ENCODE measurements at places on chromosomes 12 and 14. TPM values are rescaled to one million over a fixed set of nuclear protein-coding genes. Genes with fewer than 3 reads are reported as not detected.

DNA sequence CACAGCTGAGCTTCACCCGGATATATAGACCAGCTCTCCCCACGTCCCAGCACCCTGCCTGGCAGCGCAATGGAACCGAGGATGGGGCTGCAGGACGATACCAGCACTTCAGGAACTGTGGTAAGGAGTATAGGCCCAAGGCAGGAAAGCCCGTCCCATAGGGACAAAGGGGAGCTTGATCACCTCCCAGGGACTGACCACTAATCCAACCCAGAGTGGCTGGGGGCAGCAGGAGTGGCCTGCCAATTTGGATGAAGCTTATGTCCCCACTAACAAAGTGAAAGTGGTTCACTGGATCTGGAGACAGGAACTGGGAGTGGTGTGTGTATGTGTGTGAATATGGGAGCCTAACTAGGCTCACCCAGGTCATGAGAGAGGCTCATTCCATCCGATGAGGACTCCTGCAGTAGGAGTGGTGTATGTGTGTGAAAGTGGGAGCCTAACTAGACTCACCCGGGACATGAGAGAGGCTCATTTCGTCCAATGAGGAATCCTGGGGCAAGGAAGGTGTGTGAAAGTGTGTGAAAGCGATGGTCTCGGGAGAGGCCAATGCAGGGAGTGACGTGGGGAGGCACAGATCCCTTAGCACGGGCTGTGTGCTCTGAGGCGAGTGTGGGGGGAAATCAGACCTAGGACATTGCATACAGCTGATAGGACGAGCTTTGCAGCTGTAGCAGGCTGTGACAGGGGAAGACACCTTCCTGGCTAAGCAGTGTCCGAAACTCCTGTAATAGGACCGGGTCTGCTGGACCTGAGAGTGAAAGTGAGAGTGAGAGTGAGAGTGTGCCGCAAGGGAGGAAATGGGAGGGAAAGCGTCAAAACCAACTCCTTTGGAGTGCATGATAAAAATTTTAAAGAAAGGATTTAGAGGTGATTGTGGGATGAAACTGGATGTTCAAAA, 25.7 kb downstream of the KLRK1 start:
- H3K4me1 ChIP-seq, result peaks cover 38% of the 10 kb centered on the region
- no peaks in the 10 kb centered on the region for H3K27me3 ChIP-seq
- no peak overlapping the region for H3K4me3 ChIP-seq
- H3K36me3 ChIP-seq, result peaks cover 35% of the 10 kb centered on the region

- H3K4me1 ChIP-seq, result no peaks in the 10 kb centered on the region
- no peaks in the 10 kb centered on the region for H3K27me3 ChIP-seq
- H3K4me3 ChIP-seq, result no peak overlapping the region
- DNase-seq, result no peak
These were observed 94.1 kb downstream of the SLC25A47 start for GRCh38 chr14:100416921-100417860.

GRCh38 chr14:61513986-61514830, 181.1 kb upstream of the HIF1A start:
- no peak overlapping the region for H3K27ac ChIP-seq
- peaks cover 46% of the 10 kb centered on the region for H3K36me3 ChIP-seq
- peaks cover 72% of the 10 kb centered on the region for H3K4me1 ChIP-seq
- H3K4me3 ChIP-seq, result no peak overlapping the region
- no peak for DNase-seq

DNA sequence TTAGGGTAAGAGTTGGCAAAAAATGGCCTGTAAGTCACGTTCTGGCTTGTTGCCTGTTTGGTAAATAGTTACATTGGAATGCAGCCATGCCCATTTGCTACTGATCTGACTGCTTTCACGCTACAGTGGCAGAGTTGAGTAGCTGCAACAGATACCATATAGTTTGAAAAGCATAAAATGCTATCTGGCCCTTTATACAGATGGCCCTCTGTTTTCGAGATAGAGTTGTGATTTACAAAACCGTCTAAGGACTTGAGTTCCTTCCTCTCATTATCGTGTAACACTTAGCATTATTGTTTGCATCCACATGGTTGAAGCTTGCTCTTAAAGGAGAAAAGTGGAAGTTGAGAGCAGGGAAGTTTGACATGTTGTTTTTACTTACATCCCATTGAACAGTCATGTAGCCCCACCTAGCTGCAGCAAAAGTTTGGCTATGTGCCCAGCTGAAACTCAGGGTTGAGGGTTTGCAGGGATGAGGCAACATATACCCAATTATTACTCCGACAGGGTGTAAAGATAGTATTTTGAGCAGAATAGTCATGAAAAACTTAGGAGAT, 11.3 kb upstream of the SCFD1 start:
- no peak overlapping the region for H3K4me3 ChIP-seq
- H3K27ac ChIP-seq, result no peak overlapping the region
- DNase-seq, result no peak
- H3K27me3 ChIP-seq, result no peaks in the 10 kb centered on the region
- H3K36me3 ChIP-seq, result peaks cover 7% of the 10 kb centered on the region
- no peaks in the 10 kb centered on the region for H3K4me1 ChIP-seq

- H3K4me1 ChIP-seq, result peaks cover 14% of the 10 kb centered on the region
- H3K27me3 ChIP-seq, result no peaks in the 10 kb centered on the region
- DNase-seq, result no peak
- H3K36me3 ChIP-seq, result peaks cover 22% of the 10 kb centered on the region
These were observed 68.2 kb upstream of the FOXN3 start for GRCh38 chr14:89485264-89485663.

- no peak overlapping the region for H3K4me3 ChIP-seq
- H3K4me1 ChIP-seq, result peaks cover 2% of the 10 kb centered on the region
- no peak for DNase-seq
- no peaks in the 10 kb centered on the region for H3K27me3 ChIP-seq
- peaks cover 7% of the 10 kb centered on the region for H3K36me3 ChIP-seq
These were observed 161.3 kb upstream of the IFNG-AS1 start for GRCh38 chr12:67827820-67828383.

- H3K27me3 ChIP-seq, result no peaks in the 10 kb centered on the region
- H3K4me3 ChIP-seq, result no peak overlapping the region
- DNase-seq, result no peak
- peaks cover 1% of the 10 kb centered on the region for H3K36me3 ChIP-seq
- H3K4me1 ChIP-seq, result peaks cover 10% of the 10 kb centered on the region
- H3K27ac ChIP-seq, result no peak overlapping the region
These were observed 82.1 kb upstream of the SSTR1 start for GRCh38 chr14:38125481-38126037.

DNA sequence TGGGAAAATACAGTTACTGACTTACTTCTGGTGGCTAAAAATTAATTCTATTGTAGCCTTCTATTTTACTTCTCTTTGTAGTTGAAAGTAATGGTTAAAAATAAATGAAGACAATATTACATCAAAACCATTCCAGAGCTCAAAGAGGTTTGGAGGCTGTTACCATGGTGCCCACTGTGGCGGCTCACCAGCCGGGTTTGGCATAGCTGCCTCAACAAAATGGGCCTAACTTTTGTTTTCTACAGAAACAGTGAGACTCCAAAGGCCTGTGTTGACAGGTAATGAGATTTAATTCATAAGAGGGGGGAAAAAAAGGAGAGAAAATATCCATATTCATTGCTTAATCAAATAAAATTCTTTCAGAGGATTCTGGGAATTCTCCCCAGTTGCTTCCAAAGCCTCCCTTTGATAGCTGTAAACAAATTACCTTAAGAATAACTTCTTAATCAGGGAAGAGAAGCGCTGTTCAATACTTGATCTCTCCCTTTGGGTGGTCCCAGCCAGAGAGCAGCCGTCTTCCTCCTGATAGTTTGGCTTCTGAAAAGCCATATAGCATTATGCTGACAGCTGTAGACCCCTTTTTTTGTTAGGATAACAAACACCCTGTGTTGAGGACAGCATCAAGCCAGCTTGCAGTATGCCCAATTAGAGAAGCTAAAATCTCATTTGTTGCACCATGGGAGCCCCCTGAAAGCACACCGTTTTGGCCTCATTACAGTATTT, 266.8 kb downstream of the NEDD1 start:
- no peak for DNase-seq
- H3K4me1 ChIP-seq, result no peaks in the 10 kb centered on the region
- no peaks in the 10 kb centered on the region for H3K36me3 ChIP-seq
- H3K27me3 ChIP-seq, result peaks cover 2% of the 10 kb centered on the region
- no peak overlapping the region for H3K27ac ChIP-seq

DNA sequence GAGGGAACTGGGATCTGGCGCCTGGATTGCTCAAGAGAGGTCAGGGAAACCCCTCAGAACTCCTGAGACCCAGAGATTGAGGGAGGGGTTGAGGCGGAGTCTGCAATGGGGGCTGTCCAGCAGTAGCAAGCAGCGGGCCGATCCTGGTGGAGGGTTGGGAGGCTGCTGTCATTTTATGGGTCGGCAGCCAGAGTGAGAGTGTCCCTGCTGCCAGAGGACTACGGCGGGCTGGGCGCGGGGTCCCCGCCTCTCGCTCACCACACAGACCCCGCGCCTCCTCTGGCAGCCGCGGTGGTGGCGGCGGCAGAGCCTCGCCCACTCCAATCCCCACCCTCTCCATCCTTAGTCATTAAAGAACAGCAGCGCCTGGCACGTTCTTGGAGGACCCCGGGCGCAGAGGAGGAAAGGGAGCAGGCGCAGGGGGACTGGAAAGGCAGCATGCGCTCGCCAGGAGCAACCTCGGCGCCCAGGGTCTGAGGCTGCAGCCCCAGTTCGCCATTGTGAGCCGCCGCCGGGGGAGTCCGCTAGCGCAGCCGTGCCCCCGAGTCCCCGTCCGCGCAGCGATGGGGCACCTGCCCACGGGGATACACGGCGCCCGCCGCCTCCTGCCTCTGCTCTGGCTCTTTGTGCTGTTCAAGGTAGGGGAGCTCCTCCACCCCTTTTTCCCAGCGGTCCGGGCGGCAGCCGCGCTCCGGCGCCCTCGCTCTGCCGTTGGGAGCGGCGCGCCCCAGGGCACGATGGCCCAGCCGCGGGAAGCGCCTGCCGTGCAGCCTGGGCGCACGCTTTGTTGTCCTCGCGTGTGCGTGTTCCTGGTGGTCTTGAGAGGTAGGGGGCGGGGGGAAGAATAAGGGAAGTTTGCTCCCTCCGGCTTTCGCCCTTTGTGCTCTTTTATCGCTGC, at the start of gene PTPRO:
PTPRO (plus strand) TSS at position 345 of the 898 bp plus-strand sequence.
- H3K27ac ChIP-seq, result no peak within 1 kb of the TSS
- H3K4me1 ChIP-seq, result no peaks in the 10 kb centered on the region
- H3K27me3 ChIP-seq, result peaks cover 57% of the 10 kb centered on the region
- no peaks in the 10 kb centered on the region for H3K36me3 ChIP-seq

DNA sequence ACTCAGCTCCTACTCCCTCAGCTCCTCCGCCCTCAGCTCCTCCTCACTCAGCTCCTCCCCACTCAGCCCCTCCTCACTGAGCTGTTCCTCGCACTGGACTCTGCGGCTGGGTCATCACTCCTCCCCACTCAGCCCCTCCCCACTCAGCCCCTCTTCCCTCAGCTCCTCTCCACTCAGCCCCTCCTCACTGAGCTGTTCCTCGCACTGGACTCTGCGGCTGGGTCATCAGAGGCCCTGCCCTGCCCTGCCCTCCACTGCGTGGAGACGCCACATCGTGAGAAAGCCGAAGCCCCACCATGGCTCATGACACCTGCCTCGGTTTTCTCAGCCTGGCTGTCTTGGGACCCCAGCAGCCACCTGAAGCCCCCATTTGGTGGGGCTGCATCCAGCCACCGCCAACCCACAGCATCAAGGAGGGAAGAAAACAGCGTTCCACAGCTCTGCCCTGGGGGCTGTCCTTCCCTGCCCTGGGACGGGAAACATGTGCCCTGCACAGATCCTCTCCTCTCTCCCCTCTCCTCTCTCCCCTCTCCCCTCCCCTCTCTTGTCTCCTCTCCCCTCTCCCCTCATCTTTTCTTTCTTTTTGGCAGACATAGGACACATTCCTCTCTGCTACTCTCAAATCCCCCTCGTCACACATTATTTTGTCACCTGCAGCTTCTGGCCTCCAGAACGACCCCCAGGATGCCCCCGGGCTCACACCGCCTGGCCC, 17.7 kb downstream of the NOC4L start:
- no peaks in the 10 kb centered on the region for H3K36me3 ChIP-seq
- no peaks in the 10 kb centered on the region for H3K27me3 ChIP-seq
- DNase-seq, result no peak

DNA sequence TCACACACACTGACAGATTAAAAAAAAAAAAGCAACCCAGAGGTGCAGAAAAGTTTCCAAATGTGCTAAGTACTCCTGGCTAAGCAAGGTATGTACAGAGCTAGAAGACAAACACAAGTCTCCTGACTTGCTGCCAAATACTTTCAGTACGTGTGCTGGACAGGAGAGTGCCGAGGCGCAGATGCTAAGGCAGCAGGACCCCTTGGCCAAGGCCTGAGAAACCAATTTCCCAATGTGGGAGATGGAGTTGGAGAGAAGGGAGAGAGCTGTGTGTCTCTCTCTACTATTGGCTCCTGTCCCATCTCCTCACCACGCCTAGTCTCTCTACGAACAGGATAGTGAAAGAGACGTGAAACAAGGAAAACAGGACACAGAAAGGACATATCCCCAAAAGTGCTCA, 5.3 kb downstream of the SPRYD3 start:
- H3K4me1 ChIP-seq, result peaks cover 12% of the 10 kb centered on the region
- no peak overlapping the region for H3K4me3 ChIP-seq
- no peaks in the 10 kb centered on the region for H3K27me3 ChIP-seq

DNA sequence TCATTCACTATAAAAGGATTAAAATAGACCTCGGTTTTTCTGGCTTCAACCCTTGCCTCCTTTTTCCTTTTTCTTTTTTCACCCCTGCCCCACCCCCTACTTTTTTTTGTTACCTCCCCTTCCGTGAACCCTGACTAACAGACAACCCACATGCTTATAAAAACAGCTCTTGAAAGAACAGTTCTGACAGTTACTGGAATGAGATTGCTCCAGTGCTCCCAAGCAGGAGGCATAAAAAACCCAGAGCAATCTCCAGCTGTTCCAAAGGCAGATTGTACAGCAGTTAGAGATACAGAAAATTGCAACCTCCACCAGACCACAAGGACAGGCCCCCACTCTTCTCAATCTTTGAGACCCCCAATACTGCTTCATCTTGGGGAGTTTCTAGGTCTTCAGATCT, 29.9 kb upstream of the TMEM260 start:
- no peaks in the 10 kb centered on the region for H3K36me3 ChIP-seq
- peaks cover 26% of the 10 kb centered on the region for H3K27me3 ChIP-seq
- no peak overlapping the region for H3K27ac ChIP-seq
- H3K4me3 ChIP-seq, result no peak overlapping the region

- peak; percentile 61 for DNase-seq
- peak overlapping the region; percentile 73 for H3K4me3 ChIP-seq
- no peaks in the 10 kb centered on the region for H3K27me3 ChIP-seq
- peaks cover 28% of the 10 kb centered on the region for H3K4me1 ChIP-seq
These were observed 55.9 kb downstream of the DYNC1H1 start for GRCh38 chr14:102020058-102020971.

GRCh38 chr14:55706365-55706684, 126.3 kb downstream of the KTN1 start:
- H3K4me3 ChIP-seq, result no peak overlapping the region
- no peak for DNase-seq
- H3K4me1 ChIP-seq, result no peaks in the 10 kb centered on the region
- H3K27me3 ChIP-seq, result no peaks in the 10 kb centered on the region

- DNase-seq, result no peak
- H3K36me3 ChIP-seq, result no peaks in the 10 kb centered on the region
- no peak overlapping the region for H3K27ac ChIP-seq
- H3K27me3 ChIP-seq, result no peaks in the 10 kb centered on the region
- H3K4me1 ChIP-seq, result no peaks in the 10 kb centered on the region
- no peak overlapping the region for H3K4me3 ChIP-seq
These were observed 290.3 kb downstream of the SOX5 start for GRCh38 chr12:23659131-23659530.

The KRR1 gene
- 70.6 TPM for total RNA-seq

The SNX6 gene
- 78.3 TPM for total RNA-seq

The PLEKHH1 gene
- total RNA-seq, result 1.0 TPM

The RBP5 gene
- 1.3 TPM for total RNA-seq

The REM2 gene
- 1.2 TPM for total RNA-seq

The NOXRED1 gene
- 0.71 TPM for total RNA-seq

The RNASE3 gene
- not detected for total RNA-seq

The ANGEL1 gene
- total RNA-seq, result 17.3 TPM

Measured in activated naive CD8-positive, alpha-beta T cell treated with anti-CD3 and anti-CD28 coated beads, Interleukin-2, amount 10 ng/mL, durations not matched to agents 7 days and 5 days (primary cell).